Mammary epithelial cell (primary cell): ENCODE measurements at places on chromosomes 5 and 9.
A peak's percentile ranks its signal among the peaks of the same experiment; 100 is the strongest.

DNA sequence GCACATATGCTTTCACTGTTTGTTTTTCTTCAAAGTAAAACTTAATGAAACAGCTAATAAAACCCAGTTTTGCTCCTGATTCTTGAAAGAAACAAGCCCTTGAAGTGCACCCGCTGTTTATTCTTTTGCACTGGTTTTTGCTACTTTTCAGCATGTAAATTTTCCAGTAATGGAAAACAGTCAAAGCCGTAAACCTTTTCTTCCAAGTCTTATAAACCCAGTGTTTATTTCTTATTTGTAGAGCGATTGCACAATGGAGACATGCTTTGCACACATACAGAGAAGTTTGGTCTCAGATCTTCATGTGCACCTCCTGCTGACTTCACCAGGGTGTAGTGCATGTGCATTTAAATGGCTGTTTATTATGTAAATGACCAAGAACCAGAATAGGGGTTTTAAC, 51.8 kb downstream of the ATG10 start:
- no peak for DNase-seq

GRCh38 chr9:28976684-28977083, 1403.4 kb upstream of the C9orf72 start:
- no peak for DNase-seq

GRCh38 chr9:118640836-118641560, 728.2 kb downstream of the BRINP1 start:
- DNase-seq: peak; percentile 64

DNA sequence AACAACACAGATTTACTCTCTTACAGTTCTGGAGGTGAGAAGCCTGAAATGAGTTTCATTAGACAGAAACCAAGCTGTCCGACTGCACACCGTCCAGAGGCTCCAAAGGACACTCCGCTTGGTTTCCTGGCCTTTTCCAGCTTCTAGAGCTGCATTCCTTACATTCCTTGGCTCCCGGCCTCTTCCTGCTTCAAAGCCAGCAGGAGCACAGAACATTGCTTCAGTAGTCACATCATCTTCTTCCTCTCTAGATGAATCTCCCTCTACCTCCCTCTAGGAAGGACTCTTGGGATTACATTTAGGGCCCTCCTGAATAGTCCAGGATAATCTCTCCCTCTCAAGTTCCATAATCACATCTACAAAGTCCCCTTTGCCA, 213.3 kb downstream of the CDK5RAP2 start:
- peak; percentile 49 for DNase-seq

DNA sequence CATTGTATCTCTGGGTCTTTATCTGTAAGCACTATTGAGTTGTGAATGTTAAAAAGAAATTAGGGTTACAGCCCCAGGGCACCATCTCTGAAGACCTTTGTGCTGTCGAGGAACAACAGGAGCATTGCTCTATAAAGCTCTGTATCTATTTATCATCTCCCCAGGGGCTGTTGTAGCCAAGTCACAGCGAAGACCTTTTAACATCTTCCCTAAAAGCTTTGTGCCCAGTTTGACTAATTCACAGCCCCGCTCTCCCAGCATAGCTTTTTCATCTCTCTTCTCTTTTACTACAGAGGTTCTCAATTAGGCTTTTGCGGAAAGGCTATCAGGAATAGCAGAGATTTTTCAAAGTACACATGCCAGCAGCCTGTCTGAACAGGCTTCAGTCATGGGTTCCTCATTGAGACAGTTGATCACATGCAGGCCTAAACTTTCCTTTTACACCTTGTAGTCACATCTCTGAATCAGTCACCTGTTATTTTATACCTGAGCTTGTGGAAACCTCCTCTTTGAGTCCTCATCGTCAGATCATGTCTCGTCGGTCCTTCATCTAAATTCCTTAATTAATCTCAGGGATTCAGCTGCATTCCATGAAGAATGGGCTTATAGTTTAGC, 140.5 kb downstream of the NPR3 start:
- no peak for DNase-seq

DNA sequence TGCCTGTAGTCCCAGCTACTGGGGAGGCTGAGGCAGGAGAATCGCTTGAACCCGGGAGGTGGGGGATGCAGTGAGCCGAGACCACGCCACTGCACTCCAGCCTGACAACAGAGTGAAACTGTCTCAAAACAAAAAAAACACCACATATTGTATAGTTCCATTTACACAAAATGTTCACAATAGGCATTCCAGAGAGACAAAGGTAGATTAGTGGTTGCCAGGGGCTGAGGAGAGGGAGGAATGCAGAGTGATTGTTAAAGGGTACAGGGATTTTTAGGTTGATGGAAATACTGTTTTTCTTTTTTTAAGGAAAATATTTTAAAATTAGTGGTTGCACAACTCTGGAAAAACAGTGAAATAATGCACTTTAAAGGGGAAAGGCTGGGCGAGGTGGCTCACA, 19.6 kb downstream of the ETF1 start:
- no peak for DNase-seq

DNA sequence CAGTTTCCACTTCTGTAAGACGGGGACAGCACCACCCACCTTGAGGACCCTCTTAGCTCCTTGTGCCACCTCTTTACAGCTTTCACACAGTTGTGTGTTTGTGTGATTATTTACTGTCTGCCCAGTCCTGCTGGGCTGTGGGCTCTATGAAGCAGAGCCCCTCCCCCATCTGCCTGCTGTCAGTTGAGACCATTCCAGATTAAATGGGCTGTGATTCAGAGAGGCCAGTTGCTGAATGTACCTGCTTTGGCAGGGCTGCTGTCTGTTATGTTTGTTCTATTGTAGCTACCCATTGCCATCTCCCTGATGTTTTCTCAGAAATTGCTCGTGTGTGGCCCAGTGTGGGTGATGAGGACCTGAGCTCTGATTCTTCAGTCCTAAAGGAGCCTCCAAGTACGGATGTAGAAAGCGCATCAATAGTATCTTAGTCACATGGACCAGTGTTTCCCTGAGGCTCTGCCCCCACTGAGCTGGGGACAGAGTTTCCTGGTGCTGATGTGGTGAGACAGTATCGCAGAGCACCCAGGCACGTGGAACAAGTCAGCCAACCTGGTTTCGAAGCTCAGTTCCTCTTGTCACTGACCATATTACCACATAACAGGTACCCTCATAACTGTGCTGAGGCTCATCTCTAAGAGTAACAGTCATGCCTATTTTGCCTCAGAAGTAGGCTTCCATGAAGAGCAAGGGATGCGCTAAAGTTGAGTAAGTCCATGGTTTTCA, 3.7 kb downstream of the ANGPTL2 start:
- DNase-seq: no peak

DNA sequence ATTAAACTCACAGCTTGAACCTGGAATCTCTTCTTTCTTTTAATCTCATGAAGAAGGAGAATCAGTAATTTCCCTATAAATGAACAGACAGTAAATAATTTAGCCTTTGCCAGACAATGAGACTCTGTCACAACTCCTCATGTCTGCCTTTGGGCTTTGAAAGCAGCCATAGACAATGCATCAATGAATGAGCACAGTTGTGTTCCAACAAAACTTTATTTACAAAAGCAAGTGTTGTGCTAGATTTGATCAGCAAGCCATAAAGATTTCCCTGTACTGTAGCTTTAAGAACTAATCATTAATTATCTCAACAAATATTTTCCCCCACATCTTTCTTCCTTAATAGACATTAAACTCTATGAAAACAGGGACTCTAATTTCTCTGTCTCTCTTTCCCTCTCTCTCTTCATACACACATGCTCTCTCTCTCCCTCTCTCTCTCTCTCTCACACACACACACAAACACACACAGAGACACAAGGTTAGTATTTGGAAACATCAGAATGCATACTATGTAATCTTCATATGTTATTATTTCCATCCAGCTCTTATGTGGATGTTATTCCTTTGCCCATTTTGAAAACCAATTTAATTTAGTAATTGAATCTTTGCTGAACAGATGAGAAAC, 1209.8 kb upstream of the CDH6 start:
- no peak for DNase-seq

DNA sequence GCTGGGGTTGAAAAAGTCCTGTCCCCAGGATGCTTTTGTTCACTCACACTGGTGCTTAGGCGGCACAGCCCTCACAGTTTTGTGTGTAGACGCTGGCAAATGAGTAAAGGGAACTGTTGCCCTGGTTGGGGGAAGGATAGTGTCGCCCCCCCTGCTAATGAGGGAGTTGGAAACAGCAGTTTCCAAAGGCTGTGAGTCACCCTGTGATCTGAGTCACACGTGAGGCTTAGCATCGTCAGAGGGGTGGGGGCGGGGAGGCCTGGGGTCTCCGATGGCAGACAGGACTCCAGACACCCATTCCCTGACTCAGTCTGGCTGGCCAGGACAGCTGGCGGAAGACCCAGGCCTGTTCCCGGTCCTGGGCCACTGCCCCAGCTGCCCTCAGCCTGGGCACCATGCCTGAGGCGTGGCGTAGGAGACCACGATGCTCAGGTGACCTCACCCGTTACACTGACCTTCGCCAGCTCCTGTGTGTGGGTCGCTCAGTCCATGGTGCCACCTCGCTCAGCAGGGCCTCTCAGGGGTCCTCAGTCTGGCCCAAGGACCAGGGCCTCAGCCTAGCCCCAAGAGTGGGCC, 2.9 kb downstream of the DNAJB5 start:
- DNase-seq: peak; percentile 69

DNA sequence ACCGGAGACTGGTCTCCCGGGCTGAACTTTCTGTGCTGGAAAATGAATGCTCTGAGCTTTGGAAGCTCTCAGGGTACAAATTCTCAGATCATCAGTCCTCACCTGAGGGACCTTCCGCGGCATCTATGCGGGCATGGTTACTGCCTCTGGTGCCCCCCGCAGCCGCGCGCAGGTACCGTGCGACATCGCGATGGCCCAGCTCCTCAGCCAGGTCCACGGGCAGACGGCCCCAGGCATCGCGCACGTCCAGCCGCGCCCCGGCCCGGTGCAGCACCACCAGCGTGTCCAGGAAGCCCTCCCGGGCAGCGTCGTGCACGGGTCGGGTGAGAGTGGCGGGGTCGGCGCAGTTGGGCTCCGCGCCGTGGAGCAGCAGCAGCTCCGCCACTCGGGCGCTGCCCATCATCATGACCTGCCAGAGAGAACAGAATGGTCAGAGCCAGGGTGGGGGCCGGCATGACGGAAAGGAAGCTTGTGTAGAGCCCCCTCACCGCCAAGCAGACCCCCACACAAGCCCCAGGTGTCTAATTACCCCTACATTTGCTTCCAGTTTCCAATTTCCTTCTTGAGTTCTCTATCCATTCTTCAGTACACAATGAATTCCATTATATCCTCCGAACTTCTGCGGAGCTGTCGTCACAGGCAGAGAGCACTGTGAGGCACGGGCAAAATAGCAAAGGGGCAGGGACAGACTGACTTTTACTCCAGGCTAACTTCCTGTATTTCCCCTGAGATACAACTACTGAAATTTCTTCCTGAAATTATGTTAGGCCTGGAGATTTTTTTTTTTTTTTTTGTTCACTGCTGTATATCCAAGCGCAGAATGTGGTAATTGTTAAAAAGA, 23.2 kb downstream of the CDKN2A start:
- no peak for DNase-seq

- no peak for DNase-seq
These were observed 41.7 kb upstream of the AKNA start for GRCh38 chr9:114429488-114429887.

GRCh38 chr9:119963798-119964372, 594.6 kb upstream of the BRINP1 start:
- peak; percentile 74 for DNase-seq

DNA sequence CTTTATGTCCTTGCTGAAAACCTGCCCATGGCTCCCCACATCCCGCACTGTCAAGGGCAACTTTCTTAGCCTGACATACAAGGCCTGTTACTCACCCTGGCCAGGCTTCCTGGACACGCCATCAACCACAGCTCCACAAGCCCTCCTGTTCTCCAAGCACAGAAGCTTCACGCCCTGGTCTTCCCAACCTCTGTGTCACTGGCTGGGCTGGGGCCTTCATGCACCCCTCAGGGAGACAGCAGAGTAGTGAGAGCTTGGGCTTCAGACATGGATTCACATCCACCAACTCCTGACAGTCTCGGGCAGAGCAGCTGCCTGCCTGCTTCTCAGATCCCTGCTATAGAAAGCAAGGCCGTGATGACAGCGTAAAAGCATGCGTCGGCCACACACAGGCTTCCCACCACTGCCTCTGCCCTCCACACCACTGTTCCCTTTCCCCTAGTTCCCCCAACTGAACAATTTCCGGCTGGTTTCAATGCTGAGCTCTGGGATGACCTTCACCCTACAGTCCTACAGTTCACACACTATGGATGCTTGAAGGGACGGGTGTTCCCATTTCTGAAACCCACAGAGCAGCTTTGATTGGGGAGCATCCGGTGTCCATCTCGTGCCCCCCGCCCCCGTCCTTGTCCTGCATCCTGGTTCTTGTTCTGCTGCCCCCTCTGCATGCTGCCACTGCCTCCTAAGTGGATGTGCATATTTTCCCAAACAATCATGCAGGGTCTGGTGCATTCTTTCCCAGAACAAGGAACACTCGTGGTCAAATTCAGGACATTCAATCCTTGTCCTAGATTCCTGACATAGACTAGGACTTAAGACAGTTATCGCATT, 33.4 kb upstream of the ADAMTS2 start:
- DNase-seq: no peak

DNA sequence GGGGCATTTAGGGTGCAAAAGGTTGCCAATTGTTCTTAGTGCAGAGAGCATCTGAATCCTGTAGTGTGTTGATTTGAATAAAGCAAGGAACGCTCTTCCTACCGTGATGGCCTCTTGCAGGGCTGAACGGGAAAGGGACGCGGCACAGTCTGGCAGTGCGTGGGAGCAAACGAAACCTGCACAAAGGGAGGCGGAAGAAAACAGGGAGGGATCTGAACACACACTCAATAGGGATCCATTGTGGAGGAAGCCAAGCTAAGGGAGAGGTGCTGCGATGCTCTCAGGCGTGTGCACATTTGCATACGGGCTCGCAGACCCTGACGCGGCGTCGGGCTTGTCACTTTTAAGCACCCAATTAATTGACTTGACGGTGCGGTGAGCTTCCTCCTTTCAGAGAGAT, 414.0 kb upstream of the IRX1 start:
- no peak for DNase-seq

DNA sequence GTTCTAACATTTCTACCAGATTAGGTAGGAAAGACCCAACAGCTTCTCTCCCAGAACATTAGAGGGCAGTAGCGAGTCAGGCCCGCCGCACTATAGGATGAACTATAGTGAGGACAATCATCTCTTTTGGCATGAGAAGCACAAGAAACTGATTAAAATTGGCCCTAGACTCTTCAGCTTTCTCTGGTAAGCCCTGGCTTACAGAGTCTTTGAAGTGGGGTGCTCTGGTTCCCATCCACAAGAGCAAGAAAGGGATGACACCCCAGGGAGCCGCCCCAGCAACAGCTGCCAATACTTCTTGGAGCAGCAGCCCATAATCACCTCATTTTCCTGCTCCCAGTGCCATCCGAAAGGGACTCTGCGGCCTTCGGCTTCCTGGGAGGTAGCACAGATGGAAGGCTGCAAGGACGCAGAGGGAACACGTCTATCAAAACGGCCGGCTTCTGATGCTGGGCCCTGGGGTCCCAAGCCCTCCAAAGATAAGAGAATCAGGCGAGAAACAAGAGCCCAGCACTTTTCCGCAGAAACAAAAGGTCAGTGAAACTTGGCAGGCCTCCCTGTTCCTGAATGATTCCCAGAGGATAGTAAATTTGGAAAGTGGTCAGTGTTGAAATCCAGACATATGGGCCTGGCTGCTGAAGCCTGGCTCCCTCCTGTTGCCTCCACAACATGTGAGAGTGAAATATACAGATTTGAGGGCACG, 69.3 kb downstream of the HSD17B3 start:
- DNase-seq: peak; percentile 45

GRCh38 chr9:110900917-110901316, 137.4 kb downstream of the LPAR1 start:
- DNase-seq: no peak
